ENCODE measurements at places on chromosomes 4 and X.

GRCh38 chr4:4689694-4690440 is 148.0 kb upstream of the STX18 start:
- H3K27me3 ChIP-seq = no peaks in the 10 kb centered on the region
- H3K27ac ChIP-seq = no peak overlapping the region
- H3K4me1 ChIP-seq = no peaks in the 10 kb centered on the region
- H3K4me3 ChIP-seq = no peak overlapping the region
- no peak for DNase-seq
- H3K36me3 ChIP-seq = no peaks in the 10 kb centered on the region

GRCh38 chrX:42837101-42837726 is 59.3 kb upstream of the PPP1R2C start:
- no peaks in the 10 kb centered on the region for H3K36me3 ChIP-seq
- no peak overlapping the region for H3K4me3 ChIP-seq
- H3K4me1 ChIP-seq = peaks cover 14% of the 10 kb centered on the region
- H3K27me3 ChIP-seq = no peaks in the 10 kb centered on the region

GRCh38 chrX:155086202-155086840 is 15.0 kb downstream of the BRCC3 start:
- peaks cover 27% of the 10 kb centered on the region for H3K36me3 ChIP-seq

DNA sequence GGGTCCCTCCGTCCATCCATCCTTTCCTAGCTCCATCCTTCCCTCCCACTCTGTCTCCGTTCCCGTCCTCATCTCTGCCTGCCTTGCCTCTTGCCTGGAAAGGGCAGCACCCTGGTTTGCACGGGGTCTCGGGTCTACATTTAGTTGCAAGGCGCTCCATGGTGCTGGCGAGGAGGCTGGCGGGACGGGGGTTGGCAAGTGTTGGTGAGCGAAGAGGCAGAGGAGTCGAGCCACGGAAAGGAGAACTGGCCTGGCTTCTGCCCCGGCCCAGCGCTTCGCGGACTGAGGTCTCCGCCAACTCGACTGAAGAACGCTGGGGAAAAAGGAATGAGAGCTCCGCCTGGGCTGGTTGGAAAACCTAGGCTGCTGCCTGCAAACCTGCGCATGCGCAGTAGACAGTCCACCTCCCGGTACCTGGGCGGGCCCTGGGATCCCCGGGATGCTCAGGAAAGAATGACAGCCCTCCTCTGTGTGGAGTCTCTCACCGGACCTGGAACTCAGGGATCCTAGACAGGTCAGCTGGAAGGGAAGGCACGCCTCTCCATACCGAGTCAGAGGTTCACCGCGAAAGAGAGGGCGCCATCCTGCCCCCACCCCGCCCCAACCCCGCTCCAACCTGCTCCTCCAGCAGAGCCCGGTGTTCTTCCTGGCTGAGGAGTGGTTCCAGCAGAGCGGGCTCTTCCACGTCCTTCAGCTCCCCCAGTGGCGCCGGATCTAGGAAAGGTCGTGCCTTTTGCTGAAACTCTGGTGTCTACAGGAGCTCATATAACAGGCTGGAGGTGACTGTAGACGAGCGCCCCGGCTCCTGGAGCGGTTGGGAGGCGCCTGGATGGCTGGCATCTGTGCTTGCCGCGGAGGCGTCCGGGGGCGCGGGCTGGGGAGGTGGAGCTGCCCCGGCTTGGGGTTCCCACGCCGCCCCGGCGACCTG is 6.0 kb downstream of the FRG2 start:
- no peak overlapping the region for H3K27ac ChIP-seq
- no peaks in the 10 kb centered on the region for H3K36me3 ChIP-seq
- no peaks in the 10 kb centered on the region for H3K4me1 ChIP-seq

- no peaks in the 10 kb centered on the region for H3K4me1 ChIP-seq
- no peak for DNase-seq
- no peak overlapping the region for H3K4me3 ChIP-seq
Observed at GRCh38 chr4:182878633-182879495, 38.3 kb downstream of the DCTD start.
